Cortex of kidney (tissue), 1 donor: ENCODE measurements at places on chromosomes 11 and 22.

DNA sequence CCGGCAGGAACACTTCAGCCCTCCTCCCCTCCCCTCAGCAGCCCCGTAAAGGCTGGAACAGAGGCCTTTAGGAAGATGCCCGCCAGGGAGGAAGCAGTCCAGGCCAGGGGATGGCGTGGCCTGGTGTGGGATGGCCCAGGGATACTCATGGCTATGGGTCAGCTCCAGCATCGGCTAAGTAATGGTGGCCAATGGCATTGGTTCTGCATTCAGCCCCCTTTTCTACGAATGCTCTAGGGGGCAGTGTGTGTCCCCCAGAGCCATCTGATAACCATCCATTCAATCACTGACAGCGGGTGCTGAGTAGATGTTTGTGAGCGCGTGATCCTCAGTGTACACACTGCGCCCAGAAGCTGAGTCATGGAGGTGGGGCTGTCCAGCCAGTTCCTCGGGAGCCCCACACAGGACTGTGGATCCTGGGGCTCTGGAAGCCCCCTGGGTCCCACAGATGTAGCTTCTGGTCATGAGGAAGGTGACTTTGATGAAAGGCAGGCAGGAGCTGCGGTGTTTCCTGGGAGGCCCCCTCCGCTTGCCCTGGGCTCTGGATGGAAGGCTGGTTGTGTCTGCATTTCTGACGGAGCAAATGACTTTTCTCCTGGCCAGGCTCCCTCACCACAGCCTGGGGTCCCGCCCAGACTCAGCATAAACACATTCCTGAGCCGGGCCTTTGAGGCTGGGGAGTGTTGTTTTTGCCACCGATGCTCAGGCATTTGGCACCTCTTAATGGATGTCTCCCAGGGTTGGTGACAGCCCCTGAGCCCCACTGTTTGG is 46.5 kb downstream of the FBLN1 start:
- DNase-seq, result no peak

GRCh38 chr11:364991-365725 is 4.1 kb upstream of the B4GALNT4 start:
- no peak for DNase-seq

DNA sequence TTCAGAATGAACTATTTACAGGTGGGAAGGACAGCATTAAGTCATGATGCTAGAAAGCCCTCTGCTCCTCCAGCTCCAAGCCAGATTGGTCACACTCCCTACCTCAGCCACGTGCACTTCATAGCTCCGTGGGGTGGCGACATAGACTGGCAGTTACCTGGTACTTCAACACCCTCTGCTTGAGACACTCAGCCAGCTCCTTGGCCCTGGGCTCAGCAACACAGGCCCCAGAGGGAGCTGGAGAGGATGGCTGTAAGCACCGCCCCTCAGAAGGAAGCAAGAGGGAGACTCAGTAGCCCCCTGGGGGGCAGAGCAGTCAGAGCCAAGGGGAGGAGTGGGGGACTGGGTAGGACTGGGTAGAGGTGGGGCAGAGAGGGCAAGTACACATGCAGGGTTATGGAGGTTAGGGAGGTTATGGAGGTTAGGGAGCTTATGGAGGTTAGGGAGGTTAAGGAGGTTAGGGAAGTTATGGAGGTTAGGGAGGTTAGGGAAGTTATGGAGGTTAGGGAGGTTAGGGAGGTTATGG is 102.1 kb upstream of the BID start:
- DNase-seq, result no peak

- no peak for DNase-seq
Measured at GRCh38 chr22:17872471-17872870, 98.2 kb upstream of the BID start.

- no peak for DNase-seq
Measured at GRCh38 chr11:69691463-69691862, 12.4 kb downstream of the FGF19 start.

DNA sequence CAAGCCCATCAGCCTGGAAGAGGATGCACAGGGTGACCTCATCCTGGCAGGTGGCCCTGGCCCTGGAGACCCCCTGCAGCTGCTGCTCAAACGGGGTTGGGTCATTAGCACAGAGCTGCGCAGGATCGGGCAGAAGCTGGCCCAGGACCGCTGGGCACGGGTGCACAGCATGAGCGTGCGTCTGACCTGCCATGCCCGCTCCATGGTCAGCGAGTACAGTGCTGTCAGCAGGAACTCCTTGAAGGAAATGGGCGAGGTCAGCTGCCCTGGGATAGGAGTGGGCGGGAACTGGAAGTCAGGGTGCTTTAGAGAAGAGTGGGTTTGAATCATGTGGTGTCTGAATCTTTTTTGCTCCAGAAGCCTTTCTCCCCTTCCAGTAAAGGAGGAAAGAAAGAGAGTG is 61.1 kb downstream of the INSC start:
- DNase-seq, result no peak

DNA sequence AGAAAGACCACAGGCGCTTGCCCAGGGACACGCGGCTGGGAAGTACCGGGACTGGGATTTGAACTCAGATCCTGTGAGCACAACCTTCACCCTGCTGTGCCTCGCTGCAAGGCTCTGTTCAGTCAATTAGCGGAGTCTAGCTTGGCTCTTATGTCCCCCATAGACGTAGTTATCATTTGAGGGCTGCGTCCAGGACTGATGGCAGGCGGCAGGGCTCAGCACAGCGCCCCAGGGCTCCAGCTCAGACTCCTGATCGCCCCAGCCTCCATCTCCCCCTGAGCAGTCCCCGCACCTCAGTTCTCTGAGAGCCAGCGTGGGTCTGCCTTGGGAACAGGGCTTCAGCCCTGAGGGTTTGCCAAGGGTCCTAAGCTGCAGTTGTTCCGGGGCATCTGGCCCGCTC is 19.8 kb downstream of the MRGPRG start:
- no peak for DNase-seq

- DNase-seq, result no peak
Measured at GRCh38 chr11:10584071-10584501, 15.6 kb upstream of the LYVE1 start.

- DNase-seq, result no peak
Measured at GRCh38 chr11:47464483-47464882, 15.5 kb upstream of the RAPSN start.

GRCh38 chr11:83682611-83682973 is 396.4 kb upstream of the CCDC90B start:
- DNase-seq, result no peak

- DNase-seq, result no peak
Measured at GRCh38 chr11:57202281-57202680, 20.5 kb downstream of the LRRC55 start.

DNA sequence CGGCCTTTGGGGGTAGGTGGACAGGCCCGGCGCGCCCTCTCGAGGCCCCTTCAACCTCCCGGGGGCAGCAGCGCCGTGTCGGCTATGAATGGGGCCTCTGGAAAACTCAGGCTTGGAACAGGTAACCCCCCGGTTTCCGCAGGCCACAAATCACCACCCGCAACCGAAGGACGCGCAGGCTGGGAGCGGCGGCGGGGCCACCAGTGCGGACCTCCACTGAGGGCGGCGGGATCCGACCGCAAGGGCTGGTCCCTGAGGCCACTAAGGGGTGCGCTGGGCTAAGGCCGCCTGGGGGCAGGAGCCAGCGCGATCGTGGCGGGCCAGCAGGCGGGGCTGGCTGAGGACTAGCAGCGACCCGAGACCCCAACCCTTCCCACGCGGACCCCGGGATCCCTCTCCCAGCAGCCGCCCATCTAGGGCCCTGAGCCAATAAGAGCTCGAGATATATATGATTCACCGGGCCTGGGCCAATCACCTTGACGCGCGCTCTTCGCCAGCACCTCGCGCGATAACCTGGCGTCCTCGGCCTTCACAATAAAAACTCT is 609 bp upstream of the ATF4 start:
- peak; percentile 48 for DNase-seq

DNA sequence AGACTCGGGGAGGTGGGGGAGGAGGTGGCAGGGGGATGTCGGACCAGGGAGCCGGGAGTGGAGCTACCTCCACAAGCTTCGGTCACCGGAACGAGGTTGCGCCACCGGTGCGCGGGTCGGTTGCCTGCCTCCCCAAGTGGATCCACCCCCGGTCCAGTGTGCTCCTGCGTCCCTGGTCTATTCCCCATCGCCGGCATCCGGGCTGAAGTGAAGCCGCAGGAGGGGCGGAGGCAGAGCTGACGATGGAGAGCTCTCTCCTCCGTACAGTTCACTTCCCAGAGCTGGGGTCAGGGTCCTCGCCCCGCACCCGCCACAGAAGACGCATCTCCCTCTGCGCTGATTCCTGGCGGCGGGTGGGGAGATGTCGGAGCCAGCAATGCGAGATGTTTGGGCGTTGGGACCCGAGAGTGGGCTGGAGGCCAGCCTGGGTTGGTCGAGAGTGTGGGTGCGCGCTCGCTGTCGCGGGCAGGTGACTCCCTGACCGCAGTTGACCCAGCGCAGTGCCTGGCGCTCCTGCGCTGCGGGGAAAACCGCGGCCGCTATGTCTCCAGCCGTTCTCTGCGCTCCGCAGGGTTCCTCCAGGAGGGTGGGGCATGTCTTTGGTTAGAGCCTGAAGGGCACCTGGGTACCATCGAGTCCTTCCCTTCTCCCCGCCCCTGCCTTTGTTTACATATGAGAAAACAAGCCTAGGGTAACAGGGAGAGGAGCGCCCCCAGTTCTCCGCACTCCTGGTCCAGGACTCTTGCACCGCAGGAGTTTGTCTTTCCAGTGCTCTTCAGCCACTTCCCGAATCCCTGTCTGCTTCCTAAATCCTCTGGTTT is 1.7 kb downstream of the C11orf96 start:
- no peak for DNase-seq

DNA sequence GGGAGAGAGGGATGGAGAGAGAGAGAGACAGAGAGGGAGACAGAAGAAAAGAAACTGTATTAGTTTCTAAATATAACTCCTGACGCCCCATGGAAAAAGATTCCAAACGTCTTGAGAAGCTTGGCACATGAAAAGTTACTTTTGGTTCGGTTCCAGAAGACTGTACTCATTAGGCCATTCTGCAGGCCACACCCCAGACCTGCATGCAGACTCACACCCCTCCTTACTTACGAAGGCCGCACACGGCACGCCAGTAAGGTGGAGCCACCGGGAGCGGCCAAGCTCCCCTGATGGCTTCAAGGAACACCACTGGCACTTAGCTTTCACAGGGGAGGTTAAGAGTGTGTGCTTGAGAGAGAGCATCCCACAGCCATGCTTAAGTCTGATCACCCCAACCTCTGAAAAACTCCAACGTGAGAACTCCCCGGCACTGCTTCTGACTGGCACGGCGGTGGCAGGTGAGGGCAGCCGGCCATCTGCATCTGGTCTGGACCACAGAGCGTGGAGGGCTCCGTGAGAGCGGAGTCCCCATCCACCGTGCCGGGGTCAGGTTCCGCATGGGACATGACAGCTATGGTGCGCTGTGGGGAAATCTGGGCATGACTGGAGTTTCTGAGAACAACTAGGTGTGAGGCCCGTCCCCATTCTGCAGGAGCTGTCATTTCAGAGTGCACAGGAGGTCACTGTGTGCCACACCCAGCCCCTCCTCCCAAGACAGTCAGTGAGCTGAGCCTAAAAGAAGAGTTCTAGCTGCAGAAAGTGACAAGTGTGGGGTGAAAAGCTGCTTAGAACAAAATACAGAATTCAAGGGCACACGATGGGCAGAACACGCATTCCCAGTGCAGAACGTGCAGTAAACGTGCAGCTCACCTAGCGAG is 62.4 kb downstream of the MYH9 start:
- no peak for DNase-seq

DNA sequence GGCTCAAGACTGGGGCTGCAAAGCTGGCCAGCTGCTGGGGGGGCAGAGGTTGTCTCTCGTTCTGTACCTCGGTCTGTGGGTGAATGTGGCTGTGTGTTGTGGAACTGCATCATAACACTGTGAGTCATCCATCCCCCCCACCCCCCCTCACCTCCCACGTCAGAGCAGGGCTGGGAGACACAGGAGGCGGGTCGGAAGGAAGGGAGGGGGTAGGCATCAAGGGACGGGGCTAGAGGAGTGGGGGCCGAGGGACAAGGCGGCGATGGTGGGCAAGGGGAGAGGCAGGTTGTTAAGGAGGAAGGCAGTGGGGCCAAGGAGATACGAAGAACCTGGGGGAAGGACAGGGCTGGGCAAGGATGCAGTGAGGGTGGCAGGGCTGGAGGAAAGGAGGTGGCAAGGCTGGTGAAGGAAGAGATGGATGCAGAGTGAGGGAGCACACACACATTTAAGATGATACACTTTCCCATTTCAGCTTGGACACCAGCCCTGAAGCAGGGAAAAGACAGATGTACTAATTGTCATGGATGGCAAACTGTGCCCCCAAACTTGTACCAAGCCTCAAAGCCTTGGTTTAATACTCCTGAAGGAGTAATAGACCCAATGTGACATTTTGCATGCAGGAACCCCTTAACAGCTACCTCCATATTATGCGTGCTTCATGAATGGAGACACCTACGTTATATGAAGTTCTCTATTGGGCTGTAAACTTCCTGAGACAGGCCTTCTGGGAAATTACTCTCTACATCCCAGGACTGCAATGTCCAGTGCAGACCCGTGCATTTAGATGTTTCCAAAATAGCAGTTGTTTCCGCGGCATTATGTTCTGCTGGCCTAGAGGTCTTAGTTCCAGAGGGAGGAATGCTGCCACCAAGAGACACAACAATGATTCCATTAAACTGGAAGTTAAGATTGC is at the start of gene YPEL4:
YPEL4 (minus strand) TSS at position 87 of the 913 bp plus-strand sequence. CDS start 2,805 bp downstream, outside the sequence.
- DNase-seq, result no peak

GRCh38 chr22:40627612-40628011 is 8.9 kb downstream of the MRTFA start:
- no peak for DNase-seq

- no peak for DNase-seq
Measured at GRCh38 chr11:89436071-89436470, 55.1 kb downstream of the NOX4 start.

- no peak for DNase-seq
Measured at GRCh38 chr22:40418366-40419201, 48.2 kb downstream of the SGSM3 start.

- DNase-seq, result no peak
Measured at GRCh38 chr11:19817265-19817851, 104.7 kb downstream of the NAV2 start.

- no peak for DNase-seq
Measured at GRCh38 chr11:134034496-134035381, 34.1 kb upstream of the JAM3 start.

DNA sequence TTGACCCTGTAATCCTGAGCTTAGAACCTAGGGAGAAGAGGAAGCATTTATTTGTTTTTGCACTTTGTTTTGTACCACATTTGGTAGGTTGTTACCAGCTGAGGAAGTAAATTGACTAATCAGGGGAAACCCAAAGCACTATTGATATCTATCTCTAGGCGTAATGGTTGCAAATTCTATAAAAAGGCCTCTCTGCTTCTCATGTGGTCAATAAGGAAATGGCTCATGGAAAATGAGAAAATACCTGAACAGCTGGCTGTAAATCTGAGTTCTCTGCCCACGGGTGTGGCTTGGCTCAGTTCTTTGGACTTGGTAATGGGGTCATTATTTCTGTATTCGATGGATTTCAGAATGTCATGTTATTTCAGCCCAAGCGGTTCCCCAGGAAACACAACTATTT is 42.4 kb downstream of the BARX2 start:
- DNase-seq, result no peak

DNA sequence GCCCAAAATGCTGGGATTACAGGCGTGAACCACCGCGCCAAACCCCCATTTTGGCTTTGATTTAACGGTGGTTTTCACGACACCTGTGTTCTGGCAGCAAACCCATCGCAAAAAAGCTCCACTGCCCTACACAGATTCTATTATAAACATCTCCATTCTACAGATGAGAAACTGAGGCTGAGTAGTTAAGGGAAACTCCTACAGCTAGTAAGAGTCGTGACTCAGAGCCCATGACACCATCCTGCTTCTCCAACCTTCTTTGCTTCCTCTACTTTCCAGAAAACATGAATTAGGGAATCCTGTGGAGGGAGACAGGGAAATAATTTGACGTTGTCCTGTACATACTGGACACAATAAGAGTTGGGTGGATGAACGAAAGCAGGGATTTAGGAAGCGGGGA is 429 bp upstream of the SNX15 start:
- no peak for DNase-seq

- DNase-seq, result no peak
Measured at GRCh38 chr11:122803306-122803705, 35.0 kb upstream of the CRTAM start.
